Thoracic aorta (tissue), 2 donors: ENCODE measurements at places on chromosomes 1 and 21.

- H3K27ac ChIP-seq: no peak overlapping the region
- no peak overlapping the region for H3K4me3 ChIP-seq
- no peaks in the 10 kb centered on the region for H3K36me3 ChIP-seq
- no peaks in the 10 kb centered on the region for H3K27me3 ChIP-seq
Observed at GRCh38 chr1:95226781-95227660, 7.0 kb upstream of the RWDD3 start.

DNA sequence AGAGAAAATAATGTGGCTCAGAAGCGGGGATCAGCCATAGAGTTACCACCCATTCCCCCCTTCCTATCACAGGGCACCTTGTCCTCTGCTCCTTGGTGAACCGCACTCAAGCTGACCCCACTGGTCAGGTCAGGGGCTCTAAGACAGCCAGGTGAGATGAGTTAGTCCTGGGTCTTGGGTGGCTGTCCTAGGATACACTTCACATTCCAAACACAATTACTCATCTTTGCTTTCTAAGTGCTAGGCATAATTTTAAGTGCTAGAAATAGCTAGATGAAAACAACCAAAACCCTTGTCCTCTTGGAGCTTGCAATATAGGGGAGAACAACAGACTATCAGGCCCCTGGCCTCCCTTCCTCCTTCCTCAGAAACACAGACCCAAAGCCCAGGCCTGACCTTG lies 7.8 kb upstream of the MUTYH start:
- no peak for DNase-seq
- peak overlapping the region; percentile 24 for H3K27ac ChIP-seq
- H3K27me3 ChIP-seq: no peaks in the 10 kb centered on the region
- peaks cover 11% of the 10 kb centered on the region for H3K36me3 ChIP-seq
- no peak overlapping the region for H3K4me3 ChIP-seq
- H3K4me1 ChIP-seq: peaks cover 9% of the 10 kb centered on the region

DNA sequence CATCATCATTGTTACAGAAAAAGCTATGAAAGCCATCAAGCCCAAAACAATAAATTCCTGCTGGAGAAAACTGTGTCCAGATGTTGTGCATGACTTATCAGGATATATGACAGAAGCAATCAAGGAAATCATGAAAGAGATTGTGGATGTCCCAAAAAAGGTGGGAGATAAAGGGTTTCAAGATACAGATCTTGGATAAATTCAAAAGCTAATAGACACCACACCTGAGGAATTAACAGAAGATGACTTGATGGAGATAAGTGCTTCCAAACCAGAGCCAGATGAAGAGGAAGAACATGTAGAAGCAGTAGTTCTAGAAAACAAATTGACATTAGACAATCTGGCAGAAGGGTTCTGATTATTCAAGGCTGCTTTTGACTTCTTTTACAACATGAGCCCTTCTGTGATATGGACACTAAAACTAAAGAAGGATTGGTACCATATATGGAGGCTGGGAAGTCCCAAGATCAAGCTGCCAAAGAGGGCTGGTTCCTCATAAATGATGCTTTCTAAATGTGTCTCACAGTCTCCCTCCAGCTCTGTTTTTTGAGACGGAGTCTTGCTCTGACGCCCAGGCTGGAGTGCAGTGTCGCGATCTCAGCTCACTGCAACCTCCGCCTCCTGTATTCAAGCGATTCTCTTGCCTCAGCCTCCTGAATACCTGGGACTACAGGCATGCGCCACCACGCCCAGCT lies 32.1 kb upstream of the LRIG2 start:
- H3K36me3 ChIP-seq: no peaks in the 10 kb centered on the region
- no peak overlapping the region for H3K27ac ChIP-seq
- peaks cover 11% of the 10 kb centered on the region for H3K4me1 ChIP-seq

DNA sequence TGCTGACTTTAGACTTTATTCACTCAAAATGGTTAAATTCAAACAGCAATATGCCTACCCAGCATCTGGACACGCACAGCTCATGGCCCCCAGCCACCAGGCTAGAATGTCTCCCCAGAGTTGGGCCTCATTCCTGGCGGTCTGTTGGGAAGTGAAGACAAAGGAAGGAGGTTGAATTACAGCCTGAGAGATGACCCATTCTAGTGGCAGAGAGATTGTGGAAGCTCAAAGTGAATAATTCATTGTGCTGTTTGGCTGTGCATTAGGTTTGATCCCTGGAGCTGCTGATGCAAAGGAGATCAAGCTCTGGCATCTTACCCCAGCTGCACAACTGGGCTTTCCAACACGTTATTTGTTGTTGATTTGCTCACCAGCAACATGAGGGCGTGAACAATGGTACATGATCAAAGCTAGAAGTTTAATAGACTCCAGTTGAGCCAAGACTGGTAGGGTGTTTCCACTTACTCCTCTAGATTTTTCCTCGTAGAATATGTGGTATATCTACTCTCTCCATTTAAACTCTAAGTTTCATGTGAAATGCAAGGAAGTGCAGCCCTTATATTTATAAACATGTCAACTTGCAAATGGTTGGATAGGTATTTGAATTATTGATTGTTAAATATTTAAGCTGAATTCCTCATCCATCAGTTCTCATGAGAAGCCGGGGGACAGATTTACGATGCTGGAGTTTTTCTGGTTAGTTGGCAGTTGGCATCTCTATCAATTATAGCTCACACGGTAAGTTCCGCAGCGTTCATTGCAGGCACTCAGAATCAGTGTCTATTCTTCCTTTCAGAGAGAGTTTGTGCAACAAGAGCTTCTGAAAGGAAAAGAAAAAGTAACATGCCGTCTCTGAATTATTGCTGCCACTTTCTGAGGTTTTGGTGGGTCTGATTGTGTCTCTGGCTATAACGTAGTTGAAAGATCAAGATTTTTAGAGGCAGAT lies 222.7 kb downstream of the TM2D1 start:
- H3K27me3 ChIP-seq: no peaks in the 10 kb centered on the region
- no peak for DNase-seq
- H3K27ac ChIP-seq: no peak overlapping the region
- H3K36me3 ChIP-seq: no peaks in the 10 kb centered on the region
- no peak overlapping the region for H3K4me3 ChIP-seq
- no peaks in the 10 kb centered on the region for H3K4me1 ChIP-seq

DNA sequence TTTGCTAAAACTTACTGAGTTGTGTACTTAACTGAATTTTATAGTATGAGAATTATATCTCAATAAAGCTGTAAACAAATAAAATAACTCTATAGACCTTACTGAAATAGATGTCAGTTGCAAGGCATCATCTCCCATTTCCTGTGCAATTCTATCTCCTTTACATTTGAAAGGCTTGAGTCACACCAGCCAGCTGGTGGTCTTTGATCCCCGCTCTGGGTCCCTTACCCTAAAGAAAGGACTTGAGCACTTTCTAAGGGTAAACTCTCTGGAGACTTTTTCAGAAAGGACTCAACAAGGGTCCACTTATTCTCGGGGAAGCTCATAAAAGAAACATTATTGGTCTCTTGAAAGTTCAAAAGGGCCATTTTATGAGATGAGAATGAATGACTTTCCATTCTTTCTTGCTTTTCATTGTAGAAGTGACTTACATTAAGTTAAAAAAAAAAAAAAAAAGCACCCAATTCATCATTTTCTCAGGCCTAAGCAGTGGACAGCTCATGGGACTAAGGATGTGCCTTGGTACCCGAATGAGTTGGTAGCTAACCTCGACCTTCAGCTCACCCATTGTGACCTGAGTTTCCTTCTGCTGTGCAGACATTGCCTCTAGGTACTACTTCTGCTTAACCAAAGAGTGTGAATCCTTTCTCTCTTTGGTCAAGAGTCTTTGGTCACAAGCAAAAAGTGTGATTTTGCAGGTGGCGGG lies 147.0 kb upstream of the COA6 start:
- H3K27ac ChIP-seq: no peak overlapping the region
- H3K27me3 ChIP-seq: no peaks in the 10 kb centered on the region
- H3K4me1 ChIP-seq: no peaks in the 10 kb centered on the region
- DNase-seq: no peak

DNA sequence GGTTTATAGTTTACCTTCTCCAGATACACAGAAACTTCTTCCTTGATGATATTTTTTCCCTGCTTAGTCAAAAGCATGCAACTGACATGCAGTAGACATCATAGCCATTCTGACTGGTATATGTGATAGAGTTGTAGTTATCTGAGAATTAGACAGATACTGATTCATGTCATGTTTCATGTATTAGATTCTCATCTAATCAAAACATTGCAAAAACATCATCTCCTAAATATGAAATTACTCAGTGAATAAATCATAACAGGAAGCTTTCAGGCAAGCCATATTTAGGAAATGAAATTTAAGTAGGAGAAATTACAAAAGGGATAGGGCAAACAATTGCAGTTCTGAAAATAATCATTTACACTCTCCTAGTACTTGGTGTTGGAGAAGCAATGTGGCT lies 38.4 kb upstream of the ASB17 start:
- H3K27ac ChIP-seq: no peak overlapping the region
- no peak for DNase-seq
- H3K27me3 ChIP-seq: no peaks in the 10 kb centered on the region
- H3K4me3 ChIP-seq: no peak overlapping the region
- H3K36me3 ChIP-seq: no peaks in the 10 kb centered on the region
